IMR-90 (cell line): ENCODE measurements at places on chromosomes 12 and 14.
A peak's percentile ranks its signal among the peaks of the same experiment; 100 is the strongest.

DNA sequence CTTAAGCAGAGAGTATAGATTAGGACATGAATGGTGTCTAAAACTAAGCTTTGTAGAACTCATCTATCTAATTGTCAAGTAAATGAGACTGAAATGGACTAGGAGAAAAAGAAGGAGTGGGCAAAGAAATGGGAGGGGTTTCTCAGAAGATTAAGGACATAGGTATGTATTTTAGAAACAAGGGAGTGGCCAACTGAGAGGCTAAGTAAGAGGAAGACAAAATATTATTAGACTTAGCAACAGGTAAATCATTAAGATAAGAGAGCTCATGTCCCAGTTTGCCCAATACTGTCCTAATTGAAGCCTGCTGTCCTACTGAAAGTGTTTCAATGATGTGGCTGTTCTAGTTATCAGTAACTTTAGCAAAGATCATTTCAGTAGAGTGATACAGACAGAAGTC, 171.4 kb downstream of the KITLG start:
- DNase-seq, result no peak

- no peak for DNase-seq
Observed at GRCh38 chr12:102950107-102950949, 7.1 kb upstream of the ASCL1 start.

- no peak for DNase-seq
Observed at GRCh38 chr12:48182631-48183030, 813 bp upstream of the CCDC184 start.

GRCh38 chr12:2550561-2551411, 244.0 kb upstream of the FKBP4 start:
- DNase-seq, result no peak

DNA sequence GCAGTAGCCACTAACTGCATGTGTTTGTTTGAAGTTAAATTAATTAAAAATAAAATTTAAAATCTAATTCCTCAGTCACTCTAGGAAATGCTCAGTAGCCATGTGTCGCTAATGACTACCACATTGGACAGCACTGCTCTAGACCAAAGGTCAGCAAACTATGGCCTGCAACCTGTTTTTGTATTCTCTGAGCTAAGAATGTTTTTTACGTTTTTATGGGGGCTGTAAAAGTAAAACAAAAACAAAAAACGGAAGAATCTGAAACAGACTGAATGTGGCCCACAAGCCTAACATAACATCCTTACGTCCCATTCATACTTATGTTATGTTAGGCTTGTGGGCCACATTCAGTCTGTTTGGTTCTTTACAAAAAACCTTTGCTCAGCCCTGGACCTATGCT, 57.8 kb downstream of the LIN52 start:
- no peak for DNase-seq

- peak; percentile 71 for DNase-seq
Observed at GRCh38 chr12:65500091-65500900, 221.8 kb downstream of the MSRB3 start.

- DNase-seq, result peak; percentile 8
Observed at GRCh38 chr14:62071039-62071438, 308.8 kb downstream of the SNAPC1 start.

- peak; percentile 22 for DNase-seq
Observed at GRCh38 chr12:30219047-30219446, 435.3 kb upstream of the TMTC1 start.

DNA sequence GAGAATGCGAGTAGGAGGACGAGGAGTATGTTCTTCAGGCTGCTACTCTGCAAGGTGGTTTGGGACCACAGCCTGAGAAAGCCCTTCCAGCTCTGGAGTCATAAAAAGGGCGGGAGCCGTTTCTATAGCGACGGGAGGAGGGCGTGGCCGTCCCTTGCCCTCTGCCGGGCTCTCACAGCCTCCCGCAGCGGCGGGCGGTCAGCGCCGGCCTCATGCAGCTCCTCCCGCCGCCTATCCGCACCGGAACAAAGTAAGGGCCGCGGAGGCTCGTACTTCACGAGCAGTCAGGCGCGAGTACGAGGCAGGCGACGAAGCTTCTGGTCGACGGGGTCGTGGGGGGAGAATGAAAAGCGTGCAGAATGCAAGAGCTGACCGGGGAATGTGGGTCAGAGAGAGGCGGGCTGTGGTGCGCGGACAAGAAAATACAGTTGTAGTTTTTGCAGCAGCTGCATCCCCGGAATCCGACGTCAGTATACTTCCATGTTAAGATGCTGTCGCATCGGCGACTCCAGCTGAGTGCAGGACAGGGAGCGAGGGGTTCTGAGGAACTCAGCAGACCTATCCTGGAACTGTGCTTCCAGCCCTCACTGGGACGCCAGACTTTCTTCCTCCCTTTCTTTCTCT, at the start of gene DYRK4:
TSS of gene DYRK4 (plus strand) at position 175 of the 624 bp plus-strand sequence. CDS start at position 213, 38 bp downstream.
- DNase-seq, result peak; percentile 60

- no peak for DNase-seq
Observed at GRCh38 chr12:57241402-57242310, 9.3 kb downstream of the STAC3 start.

DNA sequence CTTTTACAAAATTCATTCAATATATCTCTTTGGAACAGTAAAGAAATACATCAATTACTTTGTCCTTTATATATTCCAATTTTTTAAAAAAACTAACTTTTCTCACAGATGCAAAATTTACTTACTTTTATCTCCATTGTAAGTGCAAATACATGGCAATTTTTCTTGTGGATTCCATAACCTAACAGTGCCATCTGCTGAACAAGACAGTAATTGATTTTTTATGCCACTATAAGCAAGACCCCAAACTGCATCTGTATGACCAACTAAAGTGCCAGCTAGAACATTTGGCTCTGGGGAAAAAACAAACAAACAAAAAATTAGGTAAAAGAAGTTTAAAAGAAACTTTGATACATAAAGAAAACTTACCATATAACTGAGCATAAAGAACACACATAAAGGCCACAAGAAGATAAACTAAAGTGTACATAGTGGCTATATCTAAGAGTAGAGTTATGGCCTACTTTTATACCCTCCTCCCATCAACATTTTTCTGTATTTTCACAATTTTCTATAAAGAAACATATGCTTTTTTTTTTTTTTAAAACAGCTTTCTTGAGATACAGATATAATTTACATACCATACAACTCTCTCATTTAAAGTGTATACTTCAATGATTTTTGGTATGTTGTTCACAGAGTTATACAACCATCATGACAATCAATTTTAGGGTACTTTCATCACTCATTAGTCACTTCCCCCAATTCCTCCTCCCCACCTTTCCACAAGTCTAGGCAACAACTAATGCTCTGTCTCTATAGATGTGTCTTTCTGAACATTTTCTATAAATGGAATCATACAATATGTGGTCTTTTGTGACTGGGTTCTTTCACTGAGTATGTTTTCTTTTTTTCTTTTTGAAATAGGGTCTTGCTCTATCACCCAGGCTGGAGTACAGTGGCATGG, 32.6 kb downstream of the COCH start:
- DNase-seq, result peak; percentile 15

DNA sequence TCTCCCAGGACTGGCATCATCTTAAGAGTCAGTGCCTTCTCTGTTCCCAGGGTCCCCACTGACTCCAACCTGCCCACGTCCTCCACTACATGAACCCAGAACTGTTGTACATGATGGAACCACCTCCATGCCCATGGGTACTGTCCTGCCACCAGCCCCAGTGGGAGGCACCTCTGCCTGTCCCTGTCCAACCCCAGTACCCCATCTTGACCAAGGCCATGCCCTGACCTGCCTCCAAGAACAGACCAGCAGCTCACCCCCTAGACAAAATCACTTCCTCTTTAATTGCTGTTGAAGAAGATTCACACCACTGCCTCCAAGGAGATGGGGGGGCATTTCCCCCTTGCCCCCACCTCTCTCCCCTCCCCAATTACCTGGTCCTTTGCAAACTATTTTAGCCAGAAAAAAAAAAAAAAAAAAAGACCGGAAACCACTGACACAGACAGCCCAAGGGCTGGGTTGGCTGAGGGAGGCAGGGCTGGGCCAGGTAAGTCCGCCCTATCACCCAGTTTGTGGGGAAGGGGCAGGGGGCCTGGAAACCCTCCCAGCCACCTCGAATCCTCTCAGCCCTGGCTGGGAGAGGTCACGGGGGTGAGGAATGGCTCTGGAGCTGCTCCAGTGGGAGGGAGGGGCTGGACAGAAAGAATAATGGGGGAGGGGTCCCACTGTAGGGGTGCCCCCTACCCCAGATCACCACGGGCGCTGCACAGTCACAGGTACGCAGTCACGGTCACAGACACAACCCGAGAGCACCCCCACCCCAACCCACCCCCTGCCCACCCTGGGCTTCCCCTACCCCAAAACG, 13.4 kb downstream of the AGAP2 start:
- DNase-seq, result no peak

DNA sequence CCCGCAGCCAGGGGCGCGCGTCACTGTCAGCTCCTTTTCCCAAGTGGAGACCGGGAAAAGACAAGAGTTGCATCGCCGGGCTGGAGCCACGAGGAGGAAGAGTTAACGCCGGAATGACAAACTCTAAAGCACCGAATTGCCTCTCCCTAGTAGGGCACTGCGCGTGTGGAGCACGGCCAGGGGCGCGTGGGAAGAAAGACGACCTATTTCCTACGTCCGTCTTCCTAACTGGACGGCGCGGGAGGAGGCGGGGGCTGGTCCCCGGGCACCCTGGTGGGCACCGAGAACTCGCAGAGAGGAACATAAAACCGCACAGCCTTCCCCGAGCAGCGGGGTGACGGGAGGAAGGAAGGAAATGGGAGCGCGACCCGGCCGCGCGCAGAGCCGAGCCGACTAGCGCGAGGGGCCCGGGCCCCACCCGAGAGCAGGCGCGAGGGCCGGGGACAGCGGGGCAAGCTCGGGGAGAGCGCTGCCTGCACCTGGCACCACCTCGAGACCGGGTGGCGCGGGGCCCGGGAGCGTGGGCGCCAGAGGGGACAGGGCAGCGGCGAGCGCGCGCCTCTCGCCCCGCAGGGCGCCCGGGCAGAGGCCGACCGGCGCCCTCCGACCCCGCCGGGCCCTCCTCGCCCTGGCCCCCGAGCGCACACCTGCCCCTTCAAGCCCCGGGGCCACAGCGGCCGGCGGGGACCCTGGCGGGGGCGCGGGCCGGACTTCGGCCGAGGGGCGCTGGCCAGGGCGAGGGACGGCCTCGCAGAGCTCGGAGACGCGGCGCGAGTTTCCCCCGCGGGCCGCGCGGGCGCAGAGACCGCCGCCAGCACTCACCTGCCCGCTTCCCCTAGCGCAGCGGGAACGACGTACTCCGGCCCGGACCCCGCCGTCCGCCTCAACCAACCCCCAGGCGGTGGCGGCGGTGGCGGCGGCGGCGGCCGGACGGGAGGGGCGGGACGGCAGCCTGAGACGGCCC, at the start of gene SETD3:
TSS of gene SETD3 (minus strand) at position 954 of the 964 bp plus-strand sequence. CDS start 15,054 bp downstream, outside the sequence.
- DNase-seq, result peak; percentile 65

DNA sequence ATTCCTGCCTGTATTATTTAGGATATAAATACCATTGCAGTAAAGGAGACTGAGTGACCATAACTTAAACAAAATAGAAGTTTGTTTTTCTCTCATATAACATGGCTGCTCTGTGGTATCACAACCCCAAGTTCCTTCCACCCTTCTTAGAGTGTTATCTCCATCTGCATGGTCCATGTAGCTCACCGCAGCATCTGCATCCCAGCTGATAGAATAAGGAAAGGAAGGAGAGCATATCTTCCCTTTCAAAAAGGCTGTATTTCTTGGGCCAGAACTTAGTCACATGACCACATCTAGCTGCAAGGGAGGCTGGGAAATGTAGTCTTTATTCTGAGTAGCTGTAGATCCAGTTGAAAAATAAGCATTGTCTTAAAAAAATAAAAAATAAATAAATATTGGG, 184.8 kb upstream of the NUDT4 start:
- no peak for DNase-seq

- DNase-seq, result no peak
Observed at GRCh38 chr14:90614696-90615516, 201.3 kb downstream of the TTC7B start.

- no peak for DNase-seq
Observed at GRCh38 chr14:87878959-87879358, 114.0 kb downstream of the GALC start.

DNA sequence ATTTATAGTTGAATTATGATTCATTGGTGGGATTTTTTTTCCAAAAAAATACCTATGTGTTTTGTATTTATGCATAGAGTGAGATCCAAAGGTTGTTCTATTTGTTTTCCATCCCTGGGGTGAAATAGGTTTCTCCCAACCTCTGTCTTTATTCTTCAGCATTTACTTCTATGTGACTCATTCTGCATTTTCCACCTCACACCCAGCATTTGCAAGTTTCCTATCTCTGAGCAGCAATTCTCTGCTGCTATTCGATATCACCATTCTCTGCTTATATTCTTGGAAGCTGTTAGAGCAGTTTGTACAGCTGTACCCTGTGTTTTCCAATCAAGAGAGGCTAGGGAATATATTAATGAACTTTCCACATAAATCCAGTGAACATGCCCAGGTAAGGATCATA, 538.9 kb downstream of the SNAPC1 start:
- DNase-seq, result peak; percentile 7

DNA sequence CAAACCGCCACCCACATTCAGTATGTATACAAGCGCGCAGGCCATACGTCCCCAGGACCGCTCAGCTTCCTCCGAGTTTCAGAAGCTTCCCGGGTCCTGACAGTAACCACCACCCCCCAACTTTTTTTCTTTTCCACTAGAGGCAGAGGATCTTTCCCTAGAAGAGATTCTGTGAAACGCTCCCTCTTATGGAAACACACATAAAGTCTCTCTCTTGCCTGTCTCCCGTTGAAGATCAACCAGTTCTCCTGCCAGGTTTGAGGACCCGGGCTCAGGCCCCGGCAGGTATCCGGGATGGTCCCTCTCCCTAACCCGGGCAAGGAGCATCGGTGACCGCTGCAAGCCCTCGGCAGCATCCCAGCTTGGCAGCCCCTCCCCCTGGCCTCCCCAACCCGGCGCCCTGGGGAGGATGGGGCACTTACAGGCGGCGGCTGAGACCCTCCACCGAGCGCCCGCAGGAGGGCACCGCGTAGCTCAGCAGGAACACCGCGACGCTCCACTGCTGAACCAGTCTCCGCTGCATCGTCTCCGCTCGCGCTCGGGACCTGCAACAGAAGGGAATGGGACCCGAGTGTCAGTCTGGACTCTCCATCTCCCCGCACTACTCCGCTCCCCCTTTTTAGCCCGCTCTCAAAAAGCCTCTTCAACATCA, 3.4 kb downstream of the PTHLH start:
- peak; percentile 29 for DNase-seq

- DNase-seq, result peak; percentile 64
Observed at GRCh38 chr12:43104494-43104893, 447.5 kb downstream of the ADAMTS20 start.

DNA sequence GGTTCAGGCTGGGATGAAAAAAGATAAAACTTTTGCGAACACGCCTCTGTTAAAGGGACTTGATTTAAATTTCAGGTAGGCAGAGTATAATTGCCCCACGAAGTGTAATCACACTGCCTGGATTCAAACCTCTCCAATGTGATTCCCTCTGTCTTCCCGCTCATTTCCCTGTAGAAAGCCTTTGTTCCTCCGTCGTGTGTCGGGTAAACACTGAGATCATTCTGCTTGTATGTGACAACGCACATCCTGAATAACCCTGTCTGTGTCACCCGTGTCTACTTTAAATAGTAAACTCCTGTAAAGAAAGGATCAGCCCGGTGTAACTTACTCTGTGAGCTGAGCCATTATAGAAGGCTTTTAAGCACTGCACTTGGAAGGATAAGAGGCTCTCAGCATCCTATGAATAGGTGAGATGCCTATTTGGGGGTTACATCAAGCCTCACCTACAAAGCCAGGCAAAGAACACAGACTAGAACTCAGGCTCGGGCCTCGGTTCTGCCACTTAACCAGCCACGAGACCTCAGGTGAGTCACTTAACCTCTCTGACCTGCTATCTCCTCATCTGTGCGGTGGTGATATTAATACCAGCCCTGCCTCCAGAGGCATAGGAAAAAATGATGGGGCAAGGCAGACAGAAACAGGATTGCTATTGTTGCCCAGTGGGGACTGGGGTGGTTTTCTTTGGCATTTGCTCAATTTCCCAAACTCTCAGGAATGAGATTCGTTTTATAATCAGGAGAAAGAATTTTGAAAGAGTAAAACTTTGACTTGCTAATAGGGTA, 74.2 kb downstream of the RBM19 start:
- DNase-seq, result no peak
